ENCODE measurements at places on chromosomes 16 and 17.

DNA sequence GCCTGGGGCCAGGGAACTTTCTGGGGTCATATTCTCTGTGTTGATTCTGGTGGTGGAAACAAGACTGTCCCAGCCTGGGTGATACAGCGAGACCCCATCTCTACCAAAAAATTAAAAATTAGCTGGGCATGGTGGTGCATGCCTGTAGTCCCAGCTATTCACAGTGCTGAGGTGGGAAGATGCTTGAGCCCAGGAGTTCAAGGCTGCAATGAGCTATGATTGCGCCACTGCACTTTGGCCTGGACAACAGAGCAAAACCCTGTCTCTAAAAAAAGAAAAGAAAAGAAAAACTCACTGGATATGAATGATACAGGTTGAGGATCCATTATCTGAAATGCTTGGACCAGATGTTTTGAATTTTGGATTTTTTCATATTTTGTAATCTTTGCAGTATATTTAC is 13.6 kb downstream of the SCGB1C2 start:
- no peak for DNase-seq

DNA sequence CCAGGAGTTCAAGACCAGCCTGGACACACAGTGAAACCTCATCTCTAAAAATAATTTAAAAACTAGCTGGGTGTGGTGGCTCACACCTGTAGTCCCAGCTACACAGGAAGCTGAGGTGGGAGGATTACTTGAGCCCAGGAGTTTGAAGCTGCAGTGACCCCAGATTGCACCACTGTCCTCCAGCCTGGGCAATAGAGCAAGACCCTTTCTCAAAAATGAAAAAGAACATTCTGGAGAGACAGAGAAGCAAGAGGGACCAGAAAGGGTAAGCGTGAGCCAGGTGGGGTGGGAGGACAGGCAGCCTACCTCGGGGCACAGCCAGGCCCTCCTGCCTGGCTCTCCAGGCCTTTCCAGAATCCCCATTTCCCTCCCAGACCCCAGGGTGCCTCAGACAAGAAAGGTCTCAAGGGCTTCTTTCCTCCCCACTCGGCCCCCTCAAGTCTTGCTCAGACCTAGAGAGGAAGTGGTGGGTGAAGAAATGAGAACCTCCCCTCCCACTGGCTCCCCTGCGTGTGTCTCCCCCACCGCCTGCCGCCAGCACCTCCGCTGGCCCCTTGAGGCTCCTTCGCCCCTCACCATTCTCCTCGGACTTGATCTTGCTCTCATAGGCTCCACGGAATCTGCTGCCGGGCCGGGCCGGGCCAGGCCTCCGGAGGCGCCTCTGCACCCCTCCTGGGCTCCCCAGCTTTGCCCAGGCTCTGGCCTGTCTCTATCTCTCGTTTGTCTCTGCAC is 503 bp downstream of the C16orf54 start:
- DNase-seq = peak; percentile 64

- DNase-seq = no peak
These were observed 122.4 kb downstream of the LAT start for GRCh38 chr16:29107299-29107698.

DNA sequence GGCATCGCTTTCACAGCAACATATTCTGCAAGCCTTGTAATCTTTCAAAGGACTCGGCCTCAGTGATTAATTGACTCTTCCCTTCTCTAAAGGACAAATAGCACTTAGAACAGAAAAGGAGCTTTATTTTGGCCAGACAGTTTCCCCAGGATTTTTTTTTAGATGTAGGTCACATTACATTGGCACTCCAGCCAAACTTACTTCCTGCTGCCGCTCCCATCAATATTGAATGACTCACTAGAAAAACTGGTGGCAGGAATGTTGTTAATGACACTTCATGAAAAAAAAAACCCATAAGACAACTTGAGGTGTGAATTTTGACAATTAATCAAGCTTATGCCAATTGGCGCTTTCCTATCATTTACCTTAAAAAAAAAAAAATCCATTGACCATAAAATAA is 432.6 kb downstream of the TOX3 start:
- no peak for DNase-seq

DNA sequence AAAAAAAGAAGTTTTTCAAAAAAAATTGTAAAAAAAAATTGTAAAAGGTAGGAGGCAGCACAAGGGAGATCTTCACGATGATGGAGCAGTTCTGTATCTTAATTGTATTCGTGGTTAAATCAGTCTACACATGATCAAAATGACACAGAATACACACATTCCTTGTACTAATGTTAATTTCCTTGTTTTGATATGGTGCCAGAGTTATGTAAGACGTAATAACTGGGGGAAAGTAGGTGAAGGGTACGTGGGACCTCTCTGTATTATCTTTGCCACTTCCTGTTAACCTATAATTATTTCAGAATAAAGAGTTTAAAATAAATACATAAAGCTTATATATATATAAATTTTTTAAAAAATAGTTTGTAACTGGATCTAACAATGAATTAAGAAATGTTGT is 36.8 kb downstream of the HELZ start:
- no peak for DNase-seq

GRCh38 chr17:11618861-11619566 is 20.7 kb downstream of the DNAH9 start:
- DNase-seq = no peak

DNA sequence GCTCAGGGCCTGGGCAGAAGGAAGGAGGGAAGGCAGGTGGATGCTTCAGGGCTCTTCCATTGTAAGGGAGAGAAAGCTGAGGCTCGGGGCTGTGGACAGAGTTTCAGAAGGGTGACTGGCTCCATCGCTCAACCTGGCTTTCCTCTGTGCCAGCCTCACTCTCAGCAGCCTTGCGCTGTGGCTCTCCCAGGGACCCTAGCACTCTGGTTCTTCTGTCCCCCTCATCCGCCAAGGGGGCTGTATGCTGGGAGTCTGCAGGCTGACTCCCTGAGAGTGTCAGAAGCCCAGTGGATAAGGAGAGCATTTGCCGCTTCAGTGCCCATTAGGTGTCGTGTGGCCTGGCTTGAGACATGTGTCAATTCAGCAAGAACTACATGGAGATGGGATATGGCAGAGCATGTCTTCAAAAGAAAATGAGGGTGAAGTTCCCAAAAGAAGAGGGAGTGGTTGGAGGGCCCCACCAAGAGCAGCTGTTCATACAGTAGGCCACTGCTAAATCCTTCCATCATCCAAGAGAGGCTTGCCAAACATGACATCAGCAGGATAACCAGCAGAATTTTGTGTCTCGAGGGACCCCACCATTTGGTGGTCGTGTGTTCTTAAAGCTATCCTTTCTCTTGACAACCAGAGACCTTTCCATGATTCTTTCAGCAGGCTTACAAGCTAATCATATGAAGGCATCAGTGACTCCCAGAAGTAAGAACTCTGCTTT is 148.2 kb downstream of the IRX5 start:
- no peak for DNase-seq

- no peak for DNase-seq
These were observed 62.3 kb downstream of the WSB1 start for GRCh38 chr17:27356091-27356705.

DNA sequence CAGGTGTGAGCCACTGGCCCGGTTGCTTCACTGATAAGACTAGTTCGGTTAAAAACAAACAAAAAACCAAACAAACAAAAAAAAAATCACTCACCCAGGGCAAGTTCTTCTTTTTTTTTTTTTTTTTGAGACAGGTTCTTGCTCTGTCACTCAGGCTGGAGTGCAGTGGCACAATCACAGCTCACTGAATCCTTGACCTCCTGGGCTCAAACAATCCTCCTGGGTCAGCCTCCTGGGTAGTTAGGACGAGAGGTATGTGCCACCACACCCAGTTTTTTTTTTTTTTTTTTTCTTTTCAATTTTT is 119.5 kb upstream of the CORO6 start:
- no peak for DNase-seq

- DNase-seq = no peak
These were observed 21.9 kb downstream of the CMIP start for GRCh38 chr16:81466356-81466980.

DNA sequence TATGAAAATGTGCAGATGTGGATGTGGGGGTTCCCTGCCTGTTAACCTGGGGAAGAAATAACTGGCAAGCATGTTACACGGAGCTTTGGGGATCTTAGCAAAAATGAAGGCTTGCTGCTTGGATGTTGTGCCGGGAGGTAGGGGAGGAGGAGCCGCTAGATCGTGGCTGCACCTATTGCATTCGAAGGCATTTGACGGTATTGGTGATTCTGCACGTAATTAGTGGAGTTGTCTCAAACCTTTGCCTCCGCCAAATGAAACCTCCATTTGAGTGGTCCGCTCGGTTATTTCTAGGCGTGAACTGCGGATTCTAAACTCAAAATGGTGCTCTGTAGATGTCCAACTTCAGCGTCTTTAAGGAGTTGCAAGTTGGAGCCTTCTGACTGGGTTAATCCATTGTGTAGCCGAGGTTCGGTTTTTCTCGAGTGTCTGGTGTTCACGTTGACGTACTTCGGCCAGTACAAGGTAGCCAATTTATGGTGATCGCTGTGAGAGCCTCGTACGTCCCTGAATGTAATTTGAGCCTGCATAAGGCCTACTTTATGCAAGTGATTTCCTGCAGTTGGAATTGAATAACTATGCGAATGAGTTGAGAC is 1.5 kb downstream of the TNRC6C start:
- DNase-seq = peak; percentile 56

- DNase-seq = no peak
These were observed 1.6 kb downstream of the UBTF start for GRCh38 chr17:44217738-44218343.

GRCh38 chr16:14405611-14406537 is 224.2 kb downstream of the PARN start:
- DNase-seq = peak; percentile 40

GRCh38 chr17:9406046-9406606 is 169.5 kb downstream of the STX8 start:
- no peak for DNase-seq

- DNase-seq = no peak
These were observed 32.8 kb upstream of the MNT start for GRCh38 chr17:2433696-2434095.

DNA sequence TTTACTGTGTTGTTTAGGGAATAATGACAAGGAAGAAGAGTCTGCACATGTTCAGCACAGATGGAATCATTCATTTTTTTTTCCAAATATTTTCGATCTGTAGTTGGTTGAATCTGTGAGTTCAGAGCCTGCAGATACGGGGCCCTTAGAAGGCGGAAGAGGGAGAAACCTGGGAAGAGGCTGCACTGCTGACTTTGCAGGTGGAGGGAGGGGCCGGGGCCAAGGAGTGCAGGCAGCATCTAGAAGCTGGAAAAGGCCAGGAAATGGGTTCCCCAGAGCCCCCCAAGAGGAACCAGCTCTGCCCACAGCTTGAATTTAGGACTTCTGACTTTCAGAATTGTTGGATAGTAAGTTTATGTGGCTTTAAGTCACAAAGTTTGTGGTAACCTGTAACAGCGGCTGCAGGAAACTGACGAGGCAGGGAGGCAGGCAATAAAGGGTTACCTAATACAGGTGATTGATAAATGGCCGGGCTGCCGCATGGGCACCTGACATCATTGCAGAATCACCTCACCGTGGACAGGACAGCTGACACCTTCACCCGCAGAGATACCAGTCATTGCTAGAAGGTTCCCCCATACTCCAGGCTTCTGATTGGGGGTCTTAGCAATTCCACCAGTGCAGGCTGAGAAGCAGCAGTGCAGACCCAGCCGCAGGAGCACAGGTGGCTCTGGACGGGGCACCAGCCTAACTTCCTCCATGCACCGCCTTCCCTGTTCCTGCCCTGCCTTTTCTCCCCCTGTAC is 181.3 kb downstream of the IRF8 start:
- DNase-seq = no peak

GRCh38 chr16:535446-536405 is 8.2 kb downstream of the CAPN15 start:
- DNase-seq = no peak

DNA sequence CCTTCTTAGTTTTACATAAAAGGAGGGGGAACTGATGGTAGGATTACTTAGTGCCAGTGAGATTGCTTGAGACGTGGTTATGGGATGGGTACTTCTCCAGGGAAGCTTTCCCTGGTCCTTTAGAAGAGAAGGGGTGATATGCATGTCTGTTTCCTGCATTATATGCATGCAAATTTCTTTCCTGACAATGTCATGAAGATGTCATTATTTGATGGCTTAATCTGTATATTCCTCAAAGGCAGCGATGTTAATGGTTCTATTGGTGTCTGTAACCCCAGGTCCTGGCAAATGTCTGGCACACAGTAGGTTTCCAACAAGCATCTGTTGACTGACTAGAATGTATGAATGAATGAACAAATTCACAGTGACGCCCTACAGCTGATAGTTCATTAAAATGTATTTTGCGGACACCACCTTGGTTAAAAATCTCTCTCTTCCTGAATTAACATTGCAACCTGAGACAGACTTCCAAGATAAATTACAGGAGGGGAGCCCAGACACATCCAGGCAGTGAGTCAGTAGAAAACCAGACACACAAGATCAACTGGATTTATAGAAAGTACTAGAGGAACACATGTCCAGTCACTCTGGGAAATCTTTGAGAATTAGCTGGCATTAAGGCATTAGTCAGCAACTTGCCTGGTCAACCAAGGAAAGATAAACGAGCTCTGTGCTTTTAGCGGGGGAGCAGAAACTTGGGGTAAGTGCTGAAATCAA is 293.4 kb downstream of the XYLT1 start:
- DNase-seq = no peak

DNA sequence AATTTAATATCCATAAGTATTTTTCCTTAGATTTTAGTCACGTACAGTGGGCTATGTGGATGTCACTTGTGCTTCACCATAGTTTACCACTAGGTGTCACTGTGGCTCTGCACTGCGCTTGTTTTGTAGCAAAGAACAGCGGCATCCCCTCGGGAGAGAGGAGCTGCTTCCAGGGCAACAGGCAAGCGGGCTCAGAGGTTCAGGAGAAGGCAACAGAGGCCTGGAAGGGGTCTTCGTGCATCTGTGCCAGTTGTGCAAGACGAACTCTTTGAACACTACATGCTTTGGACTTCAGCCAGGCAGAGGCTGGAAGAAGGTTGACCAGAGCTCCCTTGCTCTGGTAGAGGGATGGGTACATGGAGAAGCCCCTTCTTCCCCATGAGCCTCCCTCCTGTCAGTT is 20.6 kb downstream of the CYB561 start:
- DNase-seq = peak; percentile 82

DNA sequence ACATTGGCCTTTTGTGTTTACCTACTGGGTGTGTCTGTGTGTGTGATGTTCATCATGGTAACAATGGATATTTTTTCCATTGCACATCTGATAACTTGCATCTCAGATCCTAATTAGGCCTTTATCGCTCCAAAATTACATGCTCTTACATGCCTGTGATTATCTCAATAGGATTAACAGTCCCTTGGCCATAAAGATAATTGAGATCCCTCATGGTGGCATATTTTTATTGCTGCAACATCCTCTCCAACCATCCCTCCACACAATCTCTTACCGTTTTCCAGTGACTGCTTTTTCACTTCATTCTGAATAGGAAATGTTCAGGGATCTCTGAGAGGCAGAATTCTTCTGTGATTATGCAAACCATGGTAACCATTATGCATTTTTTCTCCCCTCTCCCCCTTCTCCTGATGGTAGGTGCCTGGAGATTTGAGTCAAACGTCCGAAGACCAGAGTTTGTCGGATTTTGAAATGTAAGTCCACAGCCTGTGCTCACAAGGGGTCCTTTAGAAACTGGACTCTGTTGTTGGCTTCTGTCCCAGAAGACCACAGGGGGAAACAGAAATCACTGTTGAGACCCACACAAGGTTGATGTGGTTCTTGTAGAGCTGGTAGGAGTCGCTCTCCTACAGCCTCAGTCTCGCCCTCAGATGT is 405.5 kb downstream of the CPPED1 start:
- DNase-seq = no peak
